ENCODE measurements at places on chromosomes 3 and 15.

GRCh38 chr3:15199493-15200105 is 6.4 kb upstream of the CAPN7 start:
- H3K4me3 ChIP-seq: no peak overlapping the region
- no peak for DNase-seq
- no peaks in the 10 kb centered on the region for H3K36me3 ChIP-seq
- H3K27me3 ChIP-seq: peaks cover 19% of the 10 kb centered on the region

GRCh38 chr3:127685708-127686511 is 13.2 kb downstream of the ABTB1 start:
- peaks cover 5% of the 10 kb centered on the region for H3K27me3 ChIP-seq
- peaks cover 6% of the 10 kb centered on the region for H3K4me1 ChIP-seq
- DNase-seq: no peak

- DNase-seq: peak; percentile 37
- H3K27me3 ChIP-seq: no peaks in the 10 kb centered on the region
- peaks cover 42% of the 10 kb centered on the region for H3K4me1 ChIP-seq
- peak overlapping the region; percentile 96 for H3K4me3 ChIP-seq
- peak overlapping the region; percentile 96 for H3K27ac ChIP-seq
These were observed 736 bp downstream of the IREB2 start for GRCh38 chr15:78438619-78439285.

- H3K4me3 ChIP-seq: no peak overlapping the region
- H3K4me1 ChIP-seq: peaks cover 22% of the 10 kb centered on the region
- no peak overlapping the region for H3K27ac ChIP-seq
- DNase-seq: no peak
These were observed 21.2 kb upstream of the SMAD3 start for GRCh38 chr15:67043939-67044771.

DNA sequence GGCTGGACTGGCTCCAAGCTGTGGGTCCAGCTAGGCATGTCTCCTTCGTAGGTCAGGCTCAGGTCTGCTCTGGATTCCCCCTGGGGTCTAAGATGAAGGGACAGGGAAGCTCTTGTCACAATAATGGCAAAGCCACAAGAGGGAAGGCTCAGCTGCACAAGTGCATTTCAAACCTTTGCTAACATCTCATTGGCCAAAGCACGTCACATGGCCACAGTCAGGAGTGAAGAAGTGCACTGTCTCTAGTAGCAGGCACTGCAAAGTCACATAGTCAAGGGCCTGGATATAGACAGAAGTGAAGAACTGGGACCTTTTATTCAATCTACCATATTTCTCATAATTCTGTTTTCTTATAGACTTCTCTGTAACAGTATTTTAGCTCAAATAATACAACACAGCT is 20.1 kb downstream of the DLEC1 start:
- H3K36me3 ChIP-seq: no peaks in the 10 kb centered on the region
- no peak overlapping the region for H3K4me3 ChIP-seq
- H3K27ac ChIP-seq: no peak overlapping the region
- H3K4me1 ChIP-seq: peaks cover 10% of the 10 kb centered on the region
- peaks cover 2% of the 10 kb centered on the region for H3K27me3 ChIP-seq
- no peak for DNase-seq

- H3K27me3 ChIP-seq: peaks cover 36% of the 10 kb centered on the region
- no peaks in the 10 kb centered on the region for H3K36me3 ChIP-seq
- no peak for DNase-seq
- H3K4me3 ChIP-seq: no peak overlapping the region
- H3K27ac ChIP-seq: no peak overlapping the region
These were observed 17.0 kb downstream of the THAP10 start for GRCh38 chr15:70875001-70875782.

DNA sequence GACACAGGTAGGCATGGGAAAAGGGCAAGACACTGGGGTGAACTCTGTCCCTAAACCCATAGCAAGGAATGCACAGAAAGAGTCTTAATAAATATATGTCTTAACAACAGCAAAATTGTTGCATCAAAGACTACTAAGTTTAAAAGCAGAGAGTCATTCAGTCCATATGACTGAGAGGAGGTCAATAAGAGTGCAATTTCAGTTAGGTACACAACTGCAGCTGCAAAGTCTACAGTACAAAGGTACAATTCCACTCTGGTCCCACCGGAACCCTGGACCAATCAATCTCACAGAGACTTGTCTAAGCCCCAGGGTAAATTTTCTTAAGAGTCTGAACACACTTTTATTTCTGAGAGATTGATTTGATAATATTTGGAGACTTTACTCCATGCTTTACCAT is 6.9 kb downstream of the CP start:
- no peaks in the 10 kb centered on the region for H3K36me3 ChIP-seq
- H3K27ac ChIP-seq: no peak overlapping the region
- no peak for DNase-seq
- H3K4me1 ChIP-seq: no peaks in the 10 kb centered on the region
- no peak overlapping the region for H3K4me3 ChIP-seq
- H3K27me3 ChIP-seq: peaks cover 8% of the 10 kb centered on the region

DNA sequence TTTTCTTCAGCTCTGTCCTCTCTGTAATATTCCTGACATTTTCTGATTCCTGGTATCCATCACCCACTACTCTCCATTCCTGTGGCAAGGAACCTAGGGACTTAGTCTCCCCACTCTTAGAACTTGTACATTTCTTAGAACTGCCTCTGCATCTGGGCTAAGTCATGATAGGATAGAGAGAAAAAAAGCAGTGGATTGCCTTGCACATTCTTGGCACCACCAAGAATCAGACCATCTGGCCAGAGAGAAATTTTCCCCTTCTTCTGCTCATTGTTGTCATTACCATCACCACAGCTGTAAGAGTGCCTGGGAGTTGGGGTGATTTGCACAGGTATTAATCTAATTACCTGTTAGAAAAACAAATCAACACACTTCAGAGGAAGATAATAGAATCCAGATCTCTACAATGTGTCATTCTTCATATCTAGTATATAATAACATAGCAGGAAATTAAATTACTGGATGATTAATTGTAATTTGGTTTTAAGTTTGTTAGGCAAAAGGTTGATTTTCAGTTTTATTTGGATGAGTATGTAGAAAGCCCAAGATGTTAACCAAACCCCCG is 264.8 kb upstream of the ZPLD1 start:
- no peaks in the 10 kb centered on the region for H3K4me1 ChIP-seq
- H3K4me3 ChIP-seq: no peak overlapping the region
- peaks cover 2% of the 10 kb centered on the region for H3K27me3 ChIP-seq
- DNase-seq: no peak
- no peak overlapping the region for H3K27ac ChIP-seq

- H3K4me3 ChIP-seq: no peak overlapping the region
- peaks cover 2% of the 10 kb centered on the region for H3K27me3 ChIP-seq
- no peak overlapping the region for H3K27ac ChIP-seq
- no peak for DNase-seq
- H3K36me3 ChIP-seq: peaks cover 12% of the 10 kb centered on the region
These were observed 21.4 kb downstream of the NEK11 start for GRCh38 chr3:131048030-131048429.

GRCh38 chr15:25812845-25813244 is 50.3 kb downstream of the ATP10A start:
- no peak overlapping the region for H3K27ac ChIP-seq
- H3K27me3 ChIP-seq: no peaks in the 10 kb centered on the region
- DNase-seq: no peak
- H3K36me3 ChIP-seq: peaks cover 18% of the 10 kb centered on the region
- H3K4me3 ChIP-seq: peak overlapping the region; percentile 29
- peaks cover 65% of the 10 kb centered on the region for H3K4me1 ChIP-seq

DNA sequence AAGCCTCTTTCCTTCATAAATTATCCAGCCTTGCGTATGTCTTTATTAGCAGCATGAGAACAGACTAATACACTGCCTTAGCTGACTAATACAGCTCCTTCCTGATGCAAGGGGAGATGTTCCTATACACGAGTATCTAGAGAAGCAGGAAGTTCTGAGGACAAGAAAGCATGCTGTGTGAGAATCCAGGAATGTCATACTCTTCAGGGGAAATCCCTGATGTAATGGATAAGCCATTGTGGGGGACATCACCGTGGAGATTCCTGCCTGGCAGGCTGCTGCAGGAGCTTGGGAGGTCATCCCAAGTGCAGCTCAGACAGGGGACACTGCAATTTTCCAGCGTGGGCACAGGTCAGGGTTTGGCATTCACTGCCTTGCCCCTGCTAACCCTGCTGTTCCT is 476.9 kb downstream of the NR2F2 start:
- H3K27ac ChIP-seq: no peak overlapping the region
- H3K4me1 ChIP-seq: no peaks in the 10 kb centered on the region
- no peaks in the 10 kb centered on the region for H3K36me3 ChIP-seq
- H3K27me3 ChIP-seq: no peaks in the 10 kb centered on the region
- no peak overlapping the region for H3K4me3 ChIP-seq

DNA sequence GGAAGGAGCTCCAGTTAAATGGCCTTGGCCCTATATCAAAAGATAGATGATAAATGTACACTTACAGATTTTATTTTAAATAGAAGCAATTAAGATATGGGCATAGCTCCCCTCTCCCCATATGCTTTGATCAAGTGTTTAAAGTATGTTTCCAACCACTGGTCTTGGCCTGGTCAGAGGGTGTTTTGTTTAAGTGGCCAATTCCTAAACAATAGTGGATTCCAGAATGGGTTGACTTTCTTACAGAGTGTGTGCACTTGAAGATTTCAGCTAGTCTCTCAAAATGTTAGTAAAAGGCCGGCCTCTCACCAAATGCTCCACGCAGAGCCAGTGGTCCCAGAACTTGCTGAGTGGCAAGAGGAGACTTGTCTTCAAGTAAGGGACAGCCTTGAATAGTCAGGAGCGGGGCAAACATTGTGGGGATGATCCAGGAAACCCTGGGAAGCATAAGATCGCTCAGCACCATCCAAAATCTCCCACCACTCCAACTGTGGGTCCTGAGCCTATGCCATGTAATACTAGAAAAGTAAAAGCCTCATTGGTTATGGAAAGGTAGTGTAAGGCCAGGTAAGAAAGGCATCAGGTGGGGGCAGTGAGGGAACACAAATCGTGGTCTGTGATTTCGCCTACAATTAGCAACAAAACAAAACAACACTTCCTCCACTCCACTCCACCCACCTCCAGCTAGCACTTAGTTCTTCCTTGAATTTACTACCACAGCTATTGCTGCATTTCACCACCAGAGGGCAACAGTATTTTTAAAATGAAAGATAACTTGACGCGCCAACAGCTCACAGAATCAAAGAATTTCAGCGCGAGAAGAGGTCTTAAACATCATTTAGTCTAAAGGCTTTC is 4.8 kb downstream of the RARRES1 start:
- peaks cover 4% of the 10 kb centered on the region for H3K36me3 ChIP-seq
- H3K4me1 ChIP-seq: peaks cover 13% of the 10 kb centered on the region
- H3K4me3 ChIP-seq: peak overlapping the region; percentile 61
- no peak overlapping the region for H3K27ac ChIP-seq
- DNase-seq: no peak

DNA sequence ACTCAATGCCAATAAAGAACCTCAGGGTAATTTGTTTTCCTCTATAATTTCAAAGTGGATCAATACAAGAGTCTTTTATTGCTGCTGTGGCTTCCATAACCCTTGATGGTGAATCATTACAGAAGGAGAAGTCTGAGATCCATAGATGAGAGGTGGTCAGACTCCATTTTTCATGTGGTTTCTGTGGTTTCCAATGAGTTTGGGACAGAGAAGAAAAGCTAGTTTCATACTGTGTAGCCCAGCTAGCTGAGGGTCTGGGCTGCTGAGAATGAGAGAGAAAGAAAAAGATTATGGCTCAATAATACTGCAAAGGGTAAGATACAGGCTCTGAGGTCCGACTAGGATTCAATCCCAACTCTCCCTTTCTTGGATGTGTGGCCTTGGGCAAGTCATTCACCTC is 180.6 kb upstream of the LRRN1 start:
- no peaks in the 10 kb centered on the region for H3K4me1 ChIP-seq
- no peak overlapping the region for H3K4me3 ChIP-seq
- DNase-seq: no peak
- H3K27ac ChIP-seq: no peak overlapping the region
- H3K27me3 ChIP-seq: peaks cover 2% of the 10 kb centered on the region

DNA sequence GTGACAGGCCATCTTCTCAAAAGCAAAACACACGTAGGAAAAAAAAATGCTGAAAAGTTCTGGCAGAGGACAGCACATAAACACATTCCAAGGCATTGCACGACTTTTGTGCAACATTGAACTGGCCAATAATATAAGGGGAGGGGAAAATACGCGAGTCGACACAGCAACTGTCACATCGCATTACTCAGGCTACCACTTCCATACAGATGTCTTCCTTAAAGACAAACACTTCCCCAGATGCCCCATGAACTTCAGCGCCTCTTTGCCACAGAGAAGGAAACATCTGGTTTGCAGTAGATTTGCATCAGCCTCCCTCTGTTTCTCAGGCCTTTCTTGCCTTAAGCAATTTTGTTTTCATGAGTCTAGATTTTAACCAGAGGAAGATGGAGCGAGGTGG is 144.4 kb upstream of the IGF1R start:
- no peaks in the 10 kb centered on the region for H3K4me1 ChIP-seq
- peaks cover 35% of the 10 kb centered on the region for H3K27me3 ChIP-seq
- H3K36me3 ChIP-seq: no peaks in the 10 kb centered on the region
- no peak overlapping the region for H3K27ac ChIP-seq
- H3K4me3 ChIP-seq: no peak overlapping the region

DNA sequence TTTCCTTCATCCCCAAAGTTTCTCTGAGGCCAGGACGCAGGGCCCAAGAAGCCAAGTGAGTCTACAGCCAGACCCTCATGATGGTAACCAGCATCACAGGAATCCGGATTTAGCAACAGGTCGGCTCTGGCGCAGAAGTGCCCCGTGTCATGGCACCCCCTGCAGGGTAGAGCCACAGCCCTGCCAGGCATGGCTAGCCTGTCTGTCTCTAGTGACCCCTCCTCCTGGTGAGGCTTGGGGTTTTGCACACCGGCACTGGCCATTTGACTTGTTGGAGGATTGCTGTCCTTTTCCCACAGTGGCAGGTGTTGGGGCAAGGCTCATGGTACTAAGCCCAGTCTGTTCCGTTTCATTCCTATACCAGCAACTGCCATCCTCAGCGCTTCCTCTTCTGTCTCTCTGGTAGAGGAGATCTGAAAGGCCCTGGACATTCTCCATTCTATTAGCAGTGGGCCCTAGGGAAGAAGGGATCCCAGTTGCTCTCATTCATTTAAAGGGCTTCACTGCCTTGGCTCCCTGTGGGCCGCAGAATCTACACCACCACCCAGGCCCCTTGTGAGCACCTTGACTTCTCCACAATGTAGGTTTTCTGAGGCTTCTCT is 9.4 kb upstream of the CHAC1 start:
- no peaks in the 10 kb centered on the region for H3K36me3 ChIP-seq
- H3K4me1 ChIP-seq: peaks cover 26% of the 10 kb centered on the region
- no peak for DNase-seq
- H3K27me3 ChIP-seq: no peaks in the 10 kb centered on the region
- H3K4me3 ChIP-seq: peak overlapping the region; percentile 74

GRCh38 chr3:56826831-56827722 is 25.3 kb upstream of the ARHGEF3 start:
- peaks cover 41% of the 10 kb centered on the region for H3K4me1 ChIP-seq
- H3K36me3 ChIP-seq: peaks cover 6% of the 10 kb centered on the region
- H3K4me3 ChIP-seq: no peak overlapping the region
- DNase-seq: no peak

DNA sequence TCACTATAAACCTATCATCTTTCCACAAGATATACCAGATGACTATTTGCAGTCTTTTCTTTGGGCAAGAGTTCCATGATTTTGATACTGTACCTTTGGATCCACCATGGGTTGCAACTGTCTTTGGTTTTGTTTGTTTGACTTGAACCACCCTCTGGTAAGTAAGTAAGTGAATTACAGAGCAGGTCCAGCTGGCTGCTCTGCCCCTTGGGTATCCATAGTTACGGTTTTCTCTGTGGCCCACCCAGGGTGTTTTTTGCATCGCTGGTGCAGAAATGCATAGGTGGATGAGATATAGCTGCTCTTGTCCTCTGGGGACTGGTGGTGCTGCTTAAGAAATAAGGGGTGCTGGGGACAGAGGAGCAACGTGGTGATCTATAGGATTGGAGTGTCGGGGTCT is 33.8 kb downstream of the CHDH start:
- H3K36me3 ChIP-seq: no peaks in the 10 kb centered on the region
- H3K4me1 ChIP-seq: no peaks in the 10 kb centered on the region
- no peak overlapping the region for H3K27ac ChIP-seq
- DNase-seq: no peak
- H3K27me3 ChIP-seq: no peaks in the 10 kb centered on the region

All from activated naive CD8-positive, alpha-beta T cell treated with anti-CD3 and anti-CD28 coated beads, Interleukin-2, amount 10 ng/mL, durations not matched to agents 7 days and 5 days (primary cell).